ENCODE measurements at places on chromosomes 3 and 15.

- DNase-seq = no peak
These were observed 159.2 kb downstream of the XXYLT1 start for GRCh38 chr3:195111766-195112165.

DNA sequence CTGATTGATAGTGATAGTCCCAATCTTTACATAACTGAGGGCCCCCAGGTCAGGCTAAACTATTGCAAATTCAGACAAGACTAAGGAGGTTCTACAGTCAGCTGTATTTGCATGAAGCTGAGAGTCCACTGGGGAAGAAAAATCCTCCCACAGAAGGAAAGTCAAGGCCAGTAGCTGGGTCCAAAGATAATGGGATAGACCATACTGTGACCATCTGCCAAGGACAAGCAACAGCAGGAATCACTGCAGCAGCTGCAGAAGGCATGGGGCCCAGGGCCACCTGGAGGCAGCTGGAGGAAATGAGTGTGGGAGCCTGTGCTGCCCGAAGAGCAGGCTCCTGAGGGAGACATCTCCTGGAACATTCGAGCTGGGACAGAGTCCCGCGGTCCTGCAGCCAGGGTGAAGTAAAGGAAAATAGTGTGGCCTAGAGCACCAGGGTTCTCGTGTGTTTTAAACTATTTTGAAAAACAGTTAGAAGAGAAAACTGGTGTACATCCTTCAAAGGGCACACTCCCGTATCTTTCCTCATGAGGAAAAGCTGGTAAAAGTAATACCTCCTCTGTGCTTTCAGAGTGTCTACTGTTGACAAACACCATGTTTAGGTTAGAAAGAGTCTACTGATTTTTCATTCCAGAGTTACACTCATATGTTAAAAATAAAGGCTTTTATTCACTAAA, 13.2 kb upstream of the TMEM212 start:
- peak; percentile 71 for DNase-seq

DNA sequence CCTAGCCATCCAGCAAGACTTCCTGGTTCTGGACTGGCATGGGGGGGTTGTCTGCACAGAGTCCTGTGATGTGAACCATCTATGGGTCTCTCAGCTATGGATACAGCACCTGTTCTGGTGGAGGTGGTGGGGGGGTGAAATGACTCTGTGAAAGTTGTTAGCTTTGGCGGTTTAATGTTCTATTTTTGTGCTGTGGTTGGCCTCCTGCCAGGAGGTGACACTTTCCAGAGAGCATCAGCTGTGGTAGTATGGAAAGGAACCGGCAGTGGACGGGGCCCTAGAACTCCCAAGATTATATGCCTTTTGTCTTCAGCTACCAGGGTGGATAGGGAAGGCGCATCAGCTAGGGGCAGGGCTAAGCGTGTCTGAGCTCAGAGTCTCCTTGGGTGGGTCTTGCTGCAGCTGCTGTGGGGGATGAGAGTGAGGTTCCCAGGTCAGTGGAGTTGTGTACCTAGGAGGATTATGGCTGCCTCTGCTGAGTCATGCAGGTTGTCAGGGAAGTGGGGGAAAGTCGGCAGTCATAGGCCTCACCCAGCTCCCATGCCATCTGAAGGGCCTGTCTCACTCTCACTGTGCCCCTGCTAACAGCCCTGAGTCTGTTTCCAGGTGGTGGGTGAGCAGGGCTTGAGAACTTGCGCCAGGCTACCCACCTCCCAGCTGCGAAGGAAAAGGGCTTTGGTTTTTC, 7.1 kb upstream of the LARS2 start:
- peak; percentile 6 for DNase-seq

GRCh38 chr3:140898340-140899180, 43.1 kb upstream of the SLC25A36 start:
- peak; percentile 50 for DNase-seq

- DNase-seq = no peak
These were observed 41.3 kb downstream of the SCN5A start for GRCh38 chr3:38608086-38608775.

GRCh38 chr3:193590088-193590856, 2.7 kb upstream of the OPA1 start:
- DNase-seq = no peak

DNA sequence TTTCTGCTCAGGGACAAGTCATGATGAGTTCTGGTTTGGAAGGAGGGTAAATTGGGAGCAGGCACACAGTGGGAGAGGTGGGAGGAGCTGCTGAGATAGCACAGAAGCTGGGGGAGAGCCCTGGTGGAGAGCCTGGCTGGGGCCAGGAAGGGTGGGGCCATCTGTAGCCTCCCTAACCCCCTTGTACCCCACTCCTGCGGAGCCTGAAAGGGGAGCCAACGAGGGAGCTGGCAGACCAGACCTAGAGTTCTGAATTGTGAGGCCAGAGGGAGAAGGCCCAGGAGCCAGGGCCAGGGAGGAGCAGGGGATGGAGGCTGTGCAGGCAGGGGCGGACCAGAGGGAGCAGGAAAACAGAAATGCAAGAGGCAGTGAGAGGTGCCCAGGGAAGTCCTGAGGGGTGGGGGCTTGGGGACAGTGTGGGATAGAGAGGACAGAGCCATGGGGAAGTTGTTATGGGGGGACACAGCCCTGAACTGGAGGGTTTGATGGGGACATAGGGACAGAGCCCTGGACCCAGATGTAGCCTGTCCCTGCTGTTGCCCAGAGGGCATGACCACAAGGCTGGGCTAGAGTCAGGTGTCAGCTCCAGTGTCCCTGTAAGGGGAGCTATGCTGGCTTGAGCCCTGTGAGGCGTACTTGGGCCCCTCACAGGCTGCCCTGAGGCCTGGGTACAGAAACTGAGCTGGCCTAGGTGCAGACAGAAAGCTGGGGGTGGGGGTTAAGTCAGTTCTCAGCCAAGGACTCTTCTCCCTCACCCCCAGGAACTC, 1.2 kb downstream of the TMIE start:
- no peak for DNase-seq

- no peak for DNase-seq
These were observed 25.0 kb downstream of the CGGBP1 start for GRCh38 chr3:88033808-88034207.
